Heart right ventricle (tissue), 16 donors: ENCODE measurements at places on chromosomes 12 and 14. TPM values are rescaled to one million over a fixed set of nuclear protein-coding genes. Genes with fewer than 3 reads are reported as not detected.
A peak's percentile ranks its signal among the peaks of the same experiment; 100 is the strongest.

Gene SUOX
- total RNA-seq = 41.1 TPM

Gene FGD4
- total RNA-seq = 36.9 TPM

Gene TAS2R50
- total RNA-seq = 0.88 TPM

Gene OVCH1
- 0.25 TPM for total RNA-seq

Gene MARK3
- total RNA-seq = 119 TPM

Gene CD27
- 0.30 TPM for total RNA-seq

Gene ESPL1
- total RNA-seq = 0.25 TPM

GRCh38 chr12:111788178-111788654 is 21.5 kb downstream of the ALDH2 start:
- peaks cover 21% of the 10 kb centered on the region for H3K4me1 ChIP-seq
- no peak overlapping the region for H3K27ac ChIP-seq
- H3K27me3 ChIP-seq = no peaks in the 10 kb centered on the region
- H3K36me3 ChIP-seq = peaks cover 55% of the 10 kb centered on the region

DNA sequence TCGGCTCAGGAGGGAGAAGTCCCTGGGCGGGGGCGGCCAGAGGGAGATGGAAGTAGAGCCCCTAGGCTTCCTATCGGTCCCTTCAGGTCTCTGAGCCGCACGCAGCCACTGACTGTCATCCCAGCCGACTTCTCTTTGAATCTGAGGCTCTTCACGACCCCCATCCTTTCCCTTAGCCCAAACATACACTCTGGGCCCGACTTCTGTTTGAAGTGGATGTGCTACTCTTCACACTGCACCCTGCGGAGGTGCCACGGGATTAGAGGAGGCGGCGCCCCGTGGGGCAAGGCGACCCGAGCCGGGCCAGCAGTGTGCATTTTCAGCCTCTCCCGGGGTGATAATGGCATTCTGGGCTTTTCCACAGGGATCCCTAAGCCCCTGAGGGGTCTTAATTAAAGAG is 6.0 kb upstream of the DACT1 start:
- no peak overlapping the region for H3K27ac ChIP-seq
- no peak overlapping the region for H3K4me3 ChIP-seq
- no peaks in the 10 kb centered on the region for H3K4me1 ChIP-seq
- H3K27me3 ChIP-seq = peaks cover 12% of the 10 kb centered on the region
- DNase-seq = no peak

GRCh38 chr14:74425525-74426201 is 347 bp downstream of the SYNDIG1L start:
- H3K4me3 ChIP-seq = no peak overlapping the region
- H3K27ac ChIP-seq = no peak overlapping the region
- DNase-seq = peak; percentile 20
- no peaks in the 10 kb centered on the region for H3K36me3 ChIP-seq

- peaks cover 44% of the 10 kb centered on the region for H3K36me3 ChIP-seq
- no peak overlapping the region for H3K4me3 ChIP-seq
- no peaks in the 10 kb centered on the region for H3K4me1 ChIP-seq
- H3K27me3 ChIP-seq = no peaks in the 10 kb centered on the region
- no peak for DNase-seq
These were observed 19.6 kb downstream of the FNTB start for GRCh38 chr14:65006261-65006721.

DNA sequence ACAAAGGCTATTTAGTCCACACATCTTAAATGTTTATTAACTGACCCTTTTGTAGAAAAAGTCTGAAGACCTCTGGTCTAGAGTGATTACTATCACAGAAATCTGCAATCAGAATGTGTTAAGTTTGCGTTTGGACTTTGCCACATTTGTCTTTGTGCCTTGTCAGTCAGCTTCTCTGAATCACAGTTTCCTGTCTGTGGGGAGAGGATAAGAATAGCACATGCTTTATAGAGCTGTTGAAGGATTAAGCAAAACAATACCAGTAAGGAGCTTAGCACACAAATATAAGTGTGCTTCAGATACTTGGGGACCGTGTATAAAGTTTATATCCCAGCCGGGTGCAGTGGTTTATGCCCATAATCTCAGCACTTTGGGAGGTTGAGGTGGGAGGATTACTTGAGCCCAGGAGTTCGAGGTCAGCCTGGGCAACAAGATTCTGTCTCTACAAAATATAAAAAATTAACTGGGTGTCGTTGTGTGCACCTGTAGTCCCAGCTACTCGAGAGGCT is 63.0 kb upstream of the BTG1 start:
- no peak overlapping the region for H3K4me3 ChIP-seq
- H3K4me1 ChIP-seq = peaks cover 19% of the 10 kb centered on the region
- H3K27me3 ChIP-seq = no peaks in the 10 kb centered on the region
- DNase-seq = no peak
- peak overlapping the region; percentile 51 for H3K27ac ChIP-seq

GRCh38 chr12:105559310-105559709 is 228.8 kb downstream of the C12orf75 start:
- H3K36me3 ChIP-seq = no peaks in the 10 kb centered on the region
- H3K4me1 ChIP-seq = peaks cover 9% of the 10 kb centered on the region
- DNase-seq = no peak

DNA sequence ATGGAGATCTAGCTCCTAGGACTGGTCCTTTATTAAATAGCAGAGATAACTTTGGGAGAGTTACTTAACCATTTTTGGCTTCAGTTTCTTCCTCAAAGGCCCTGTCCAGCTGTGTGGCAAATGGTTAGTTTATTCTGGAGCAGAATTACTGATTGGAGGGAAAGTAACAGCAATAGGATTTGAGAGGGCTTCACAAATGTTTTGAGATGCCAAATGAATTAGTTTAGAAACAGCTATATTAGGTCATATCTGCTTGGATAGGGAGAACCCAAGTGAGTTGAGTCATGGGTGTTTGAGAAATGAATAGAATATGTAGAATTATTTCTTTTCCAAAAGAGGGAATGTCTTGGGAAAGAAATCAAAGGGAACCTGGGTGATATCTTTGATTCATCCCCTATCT is 17.5 kb downstream of the RASSF3 start:
- no peaks in the 10 kb centered on the region for H3K36me3 ChIP-seq
- DNase-seq = no peak
- peak overlapping the region; percentile 90 for H3K27ac ChIP-seq
- H3K4me1 ChIP-seq = peaks cover 90% of the 10 kb centered on the region
- no peak overlapping the region for H3K4me3 ChIP-seq

DNA sequence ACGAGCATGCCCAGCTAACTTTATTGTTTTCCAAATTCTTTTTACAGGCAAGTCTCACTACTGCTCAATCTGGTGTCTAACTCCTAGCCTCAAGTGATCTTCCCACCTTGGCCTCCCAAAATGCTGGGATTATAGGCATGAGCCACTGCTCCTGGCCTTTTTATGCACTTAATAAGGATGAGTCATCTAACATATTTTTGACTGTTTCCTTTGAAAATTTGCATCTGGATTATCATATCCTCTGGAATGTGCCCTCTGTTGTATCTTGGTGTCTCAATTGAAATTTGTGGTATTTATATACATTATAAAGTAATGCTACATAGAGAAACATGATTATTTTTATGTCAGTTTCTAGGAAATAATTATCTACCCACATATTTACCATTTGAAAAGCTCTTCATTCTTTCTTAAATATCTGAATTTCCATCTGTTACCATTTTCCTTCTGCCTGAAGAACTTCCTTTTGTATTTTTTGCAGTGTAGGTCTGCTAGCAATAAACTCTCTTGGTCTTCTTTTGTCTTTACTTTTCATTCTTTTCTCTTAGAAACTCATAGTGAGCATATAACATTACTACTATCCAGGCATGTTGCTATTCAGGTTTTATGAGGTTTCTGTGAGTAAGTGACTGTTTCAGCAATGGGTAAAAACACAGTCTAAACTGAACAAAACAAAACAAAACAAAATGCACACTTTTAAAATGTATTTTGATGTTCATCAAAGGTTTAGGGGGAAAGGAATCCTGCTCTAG is 52.8 kb upstream of the CNOT2 start:
- no peak overlapping the region for H3K27ac ChIP-seq
- no peaks in the 10 kb centered on the region for H3K4me1 ChIP-seq
- DNase-seq = no peak
- no peak overlapping the region for H3K4me3 ChIP-seq
- no peaks in the 10 kb centered on the region for H3K27me3 ChIP-seq

- no peaks in the 10 kb centered on the region for H3K36me3 ChIP-seq
- no peak overlapping the region for H3K4me3 ChIP-seq
- peaks cover 27% of the 10 kb centered on the region for H3K4me1 ChIP-seq
- H3K27me3 ChIP-seq = no peaks in the 10 kb centered on the region
These were observed 148.1 kb upstream of the EGLN3 start for GRCh38 chr14:34098985-34099349.

- no peak overlapping the region for H3K27ac ChIP-seq
These were observed 268.5 kb upstream of the PPFIA2 start for GRCh38 chr12:82027612-82028011.

DNA sequence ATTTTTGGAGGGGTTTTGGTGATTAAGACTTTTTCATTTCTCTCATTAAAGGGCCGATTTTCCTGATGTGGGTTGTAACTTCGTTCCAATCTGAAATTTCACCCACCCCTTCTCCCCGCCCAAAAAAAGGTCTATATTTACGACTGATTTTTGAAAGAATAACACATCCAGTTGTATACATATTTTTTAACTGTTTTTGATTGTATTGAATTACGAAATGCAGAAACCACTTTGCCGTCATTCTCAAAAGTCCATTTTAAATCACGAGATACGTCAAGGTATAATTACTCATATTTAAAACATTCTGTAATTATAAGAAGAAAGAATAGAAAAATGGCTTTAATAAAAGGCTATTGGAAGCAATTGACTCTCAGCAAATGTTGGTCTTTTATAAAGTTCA is 520.7 kb downstream of the MED13L start:
- no peaks in the 10 kb centered on the region for H3K27me3 ChIP-seq
- no peak overlapping the region for H3K27ac ChIP-seq
- no peaks in the 10 kb centered on the region for H3K4me1 ChIP-seq
- H3K36me3 ChIP-seq = no peaks in the 10 kb centered on the region
- H3K4me3 ChIP-seq = no peak overlapping the region

GRCh38 chr12:76762601-76762980 is 1.3 kb upstream of the ZDHHC17 start:
- H3K27me3 ChIP-seq = no peaks in the 10 kb centered on the region
- H3K36me3 ChIP-seq = no peaks in the 10 kb centered on the region
- H3K4me1 ChIP-seq = peaks cover 33% of the 10 kb centered on the region
- peak overlapping the region; percentile 94 for H3K4me3 ChIP-seq
- no peak overlapping the region for H3K27ac ChIP-seq

- H3K4me1 ChIP-seq = peaks cover 58% of the 10 kb centered on the region
- H3K36me3 ChIP-seq = no peaks in the 10 kb centered on the region
- H3K4me3 ChIP-seq = no peak overlapping the region
These were observed 70.0 kb downstream of the PPP2R5E start for GRCh38 chr14:63472986-63473788.
